ENCODE measurements at places on chromosomes 2 and 18.

GRCh38 chr2:35787302-35788031 lies 568.1 kb upstream of the CRIM1 start:
- DNase-seq: no peak

GRCh38 chr2:112018846-112019245 lies 36.2 kb upstream of the TMEM87B start:
- no peak for DNase-seq

DNA sequence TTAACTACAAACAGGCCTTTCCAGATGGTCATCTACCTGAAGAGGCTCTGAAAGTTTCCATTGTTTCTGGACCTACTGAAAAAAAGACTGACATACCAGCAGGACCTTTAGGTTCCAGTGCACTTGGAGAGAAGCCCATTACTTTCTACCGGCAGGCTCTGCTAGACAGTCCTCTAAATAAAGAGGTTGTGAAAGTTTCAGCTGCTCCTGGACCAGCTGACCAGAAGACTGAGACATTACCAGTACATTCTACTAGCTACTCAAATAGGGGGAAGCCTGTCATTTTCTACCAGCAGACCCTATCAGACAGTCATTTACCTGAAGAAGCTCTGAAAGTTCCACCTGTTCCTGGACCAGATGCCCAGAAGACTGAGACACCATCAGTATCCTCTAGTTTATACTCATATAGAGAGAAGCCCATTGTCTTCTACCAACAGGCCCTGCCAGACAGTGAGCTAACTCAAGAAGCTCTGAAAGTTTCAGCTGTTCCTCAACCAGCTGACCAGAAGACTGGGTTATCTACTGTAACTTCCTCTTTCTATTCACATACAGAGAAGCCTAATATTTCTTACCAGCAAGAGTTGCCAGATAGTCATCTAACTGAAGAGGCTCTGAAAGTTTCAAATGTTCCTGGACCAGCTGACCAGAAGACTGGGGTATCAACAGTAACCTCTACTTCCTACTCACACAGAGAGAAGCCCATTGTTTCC lies 65.8 kb downstream of the ALMS1 start:
- DNase-seq: no peak

- DNase-seq: no peak
Observed at GRCh38 chr2:21841341-21841740, 717.6 kb downstream of the TDRD15 start.

- peak; percentile 21 for DNase-seq
Observed at GRCh38 chr2:223055836-223056235, 3.8 kb downstream of the KCNE4 start.

DNA sequence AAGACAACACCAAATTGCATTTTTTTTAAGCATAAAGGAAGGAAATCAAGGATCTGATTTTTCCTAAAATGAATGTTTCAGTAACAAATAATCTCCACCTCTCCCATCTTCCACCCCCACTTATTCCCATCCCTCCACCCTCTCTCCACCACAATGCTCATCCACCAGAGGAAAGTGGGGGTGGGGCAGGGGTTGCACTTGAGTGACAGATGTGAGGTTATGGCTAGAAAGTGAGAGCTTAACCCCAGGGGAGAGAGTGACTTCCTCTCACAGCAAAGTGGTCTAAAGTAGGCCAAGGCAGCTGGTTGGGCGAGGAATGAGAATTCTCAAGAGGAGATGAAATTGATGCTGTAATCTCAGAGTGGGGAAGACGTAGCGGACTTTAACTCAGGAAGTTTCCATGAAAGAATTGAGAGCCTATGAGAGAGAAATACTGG lies 104.7 kb downstream of the HNRNPLL start:
- DNase-seq: no peak

DNA sequence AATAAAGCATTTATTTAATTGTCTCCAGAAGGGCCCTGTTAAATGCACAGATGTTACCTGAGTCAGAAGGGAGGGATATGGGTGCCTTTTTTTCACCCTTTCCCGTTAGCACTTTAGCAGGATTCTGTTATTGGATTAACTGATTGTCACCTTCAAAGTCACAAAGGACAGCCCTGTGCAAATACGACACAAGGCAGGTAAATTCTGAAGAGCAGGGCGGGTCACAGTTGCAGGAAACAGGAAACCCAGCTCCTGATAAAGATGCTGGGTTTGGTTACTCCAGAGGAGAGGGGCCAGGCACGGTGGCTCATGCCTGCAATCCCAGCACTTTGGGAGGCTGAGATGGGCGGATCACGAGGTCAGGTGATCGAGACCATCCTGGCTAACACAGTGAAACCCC lies 11.4 kb upstream of the PKDCC start:
- DNase-seq: no peak

DNA sequence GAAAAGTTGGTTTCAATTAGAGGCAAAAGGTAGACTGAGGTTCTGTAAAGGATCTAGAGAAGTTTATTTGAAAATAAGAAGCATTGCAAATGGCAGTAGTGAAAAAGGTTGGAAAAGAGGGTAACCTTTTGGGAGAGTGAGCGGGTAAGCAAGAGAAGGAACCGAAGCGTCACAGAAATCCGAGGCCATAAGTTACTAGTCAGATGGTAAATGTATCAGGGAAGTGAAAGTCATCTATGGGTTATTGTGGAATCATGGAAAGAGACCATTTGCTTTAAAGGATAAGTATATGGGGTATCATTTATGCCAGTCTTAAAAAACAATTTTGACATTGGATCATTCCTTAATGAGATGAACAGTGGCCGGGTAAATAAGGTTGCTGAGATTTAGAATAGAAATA lies 30.5 kb downstream of the EML4 start:
- DNase-seq: no peak

DNA sequence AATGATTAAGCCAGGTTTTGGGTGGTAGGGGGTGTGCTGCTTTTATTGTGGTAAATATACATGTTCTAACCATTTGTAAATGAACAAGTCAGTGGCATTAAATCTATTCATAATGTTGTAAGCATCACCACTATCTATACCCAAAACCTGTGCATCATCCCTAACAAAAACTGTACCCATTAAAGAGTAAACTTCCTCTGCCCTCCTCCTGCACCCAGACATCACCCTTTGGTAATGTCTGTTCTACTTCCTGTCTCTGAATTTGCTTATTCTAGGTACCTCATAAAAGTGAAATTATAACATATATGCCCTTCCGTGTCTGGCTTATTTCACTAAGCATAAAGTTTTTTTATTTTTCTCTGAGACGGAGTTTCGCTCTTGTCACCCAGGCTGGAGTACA lies 14.1 kb downstream of the RIF1 start:
- DNase-seq: no peak

- DNase-seq: no peak
Observed at GRCh38 chr2:149732730-149733290, 145.2 kb upstream of the MMADHC start.

DNA sequence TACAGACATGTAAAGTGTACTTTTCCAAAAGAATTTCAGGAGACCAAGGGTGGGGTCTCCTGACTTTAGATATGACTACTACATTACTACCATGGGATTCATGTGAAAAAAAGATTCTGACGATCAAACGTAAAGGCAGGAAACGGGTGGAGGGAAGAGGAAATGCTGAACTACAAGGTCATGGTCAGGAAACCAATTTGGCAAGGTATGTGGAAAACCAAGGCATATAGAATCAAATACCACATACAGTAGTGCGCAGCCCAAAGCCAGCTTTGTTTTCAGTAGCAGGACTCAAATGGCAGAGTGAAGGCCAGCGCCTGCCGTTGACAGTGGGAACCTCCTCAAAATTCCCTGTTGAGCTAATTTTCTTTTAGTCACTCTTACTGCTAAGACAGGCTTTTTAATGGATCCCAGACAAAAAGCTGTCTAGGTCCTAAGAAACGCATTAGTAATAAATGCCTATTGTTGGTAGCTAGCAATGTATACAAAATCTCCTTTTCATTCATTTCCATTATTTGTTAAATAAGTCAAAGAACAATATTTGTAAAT lies 57.6 kb upstream of the SERTAD2 start:
- DNase-seq: no peak

DNA sequence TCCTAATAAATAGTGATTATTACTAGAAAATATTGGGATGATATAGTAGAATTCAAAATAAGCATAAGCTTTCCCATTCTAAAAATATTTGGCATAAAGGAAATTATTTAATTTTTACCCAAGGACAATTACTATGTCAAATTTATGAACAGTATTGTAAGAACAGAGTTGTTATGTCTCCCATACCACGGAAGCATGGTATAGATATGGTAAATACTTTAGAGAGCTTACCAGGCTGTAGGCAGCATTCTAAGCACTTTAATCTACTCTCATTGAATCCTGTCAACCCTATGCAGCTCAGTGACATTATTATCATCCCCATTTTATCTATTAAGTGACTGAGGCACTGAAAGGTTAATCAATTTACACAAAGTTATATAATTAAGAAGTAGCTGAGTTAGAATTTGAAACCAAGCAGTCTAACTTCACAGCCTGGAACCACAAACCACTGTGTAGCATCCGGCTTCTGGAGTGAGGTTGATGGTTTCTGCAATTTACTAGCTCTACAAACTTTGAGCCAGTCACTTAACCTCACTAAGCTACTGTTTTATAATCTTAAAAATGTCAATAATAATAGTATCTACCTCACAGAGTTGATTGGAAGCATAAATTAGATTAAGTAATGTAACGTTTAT lies 323.7 kb downstream of the ARHGAP15 start:
- no peak for DNase-seq

GRCh38 chr18:63818212-63818611 lies 43.0 kb downstream of the SERPINB7 start:
- DNase-seq: no peak

GRCh38 chr18:2853926-2854664 lies 7.3 kb downstream of the EMILIN2 start:
- DNase-seq: no peak

- no peak for DNase-seq
Observed at GRCh38 chr2:31066551-31066950, 71.7 kb downstream of the GALNT14 start.

DNA sequence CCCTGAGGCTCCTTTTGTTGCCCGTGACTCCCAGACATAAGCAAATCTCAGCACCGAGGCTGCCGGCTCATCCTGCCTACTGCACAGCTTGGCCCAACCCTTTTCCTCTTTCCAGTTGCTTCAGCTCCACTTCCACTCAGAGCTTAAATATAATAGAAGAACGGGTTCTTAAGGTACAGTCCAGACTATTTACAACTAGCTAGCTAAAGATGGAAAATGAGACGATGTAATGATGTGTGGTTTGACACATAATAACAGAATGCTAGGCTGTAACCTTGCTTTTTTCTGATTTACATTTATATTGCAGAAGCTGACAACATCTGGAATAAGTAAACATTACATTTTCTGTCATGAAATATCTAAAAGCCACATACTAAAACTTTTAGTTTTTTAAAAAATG lies 26.9 kb upstream of the ATP9B start:
- no peak for DNase-seq

GRCh38 chr2:219551441-219552381 lies 7.9 kb downstream of the TMEM198 start:
- DNase-seq: no peak

GRCh38 chr18:51757255-51757924 lies 559.9 kb upstream of the MEX3C start:
- no peak for DNase-seq

DNA sequence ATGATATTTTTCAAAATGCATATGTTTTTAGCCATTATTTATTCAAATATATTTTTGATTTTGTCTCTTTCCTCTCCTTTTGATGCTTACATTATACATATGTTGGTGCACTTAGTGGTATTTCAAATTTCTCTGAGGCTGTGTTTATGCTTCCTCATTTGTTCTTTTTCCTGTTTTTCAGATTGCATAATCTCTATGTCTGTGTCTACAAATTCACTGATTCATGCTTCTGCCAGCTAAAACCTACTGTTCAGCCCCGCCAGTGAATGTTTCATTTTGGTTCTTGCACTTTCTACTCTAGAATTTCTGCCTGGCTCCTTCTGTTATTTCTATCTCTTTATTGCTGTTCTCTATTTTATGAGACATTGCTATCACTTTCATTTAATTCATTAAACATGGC lies 951.7 kb upstream of the CNTNAP5 start:
- no peak for DNase-seq

DNA sequence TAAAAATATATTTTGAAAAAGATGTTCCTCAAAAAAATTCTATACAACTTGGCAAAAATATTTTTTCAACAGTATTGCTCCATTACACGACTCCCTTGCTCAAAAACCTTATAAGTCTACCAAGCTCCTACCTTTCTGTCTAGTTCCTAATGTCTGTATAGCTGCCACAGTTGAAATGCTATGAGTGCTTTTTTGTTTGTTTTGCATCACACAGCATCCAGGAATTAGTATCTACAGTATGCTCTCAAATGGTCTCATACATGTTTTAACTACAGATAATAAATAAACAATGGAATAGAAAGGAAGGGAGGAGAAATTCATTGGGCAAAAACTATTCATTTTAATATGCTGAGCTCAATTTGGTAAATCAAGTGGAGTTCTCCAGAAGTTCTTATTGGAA lies 17.3 kb downstream of the ACADL start:
- no peak for DNase-seq

- no peak for DNase-seq
Observed at GRCh38 chr2:19749507-19749836, 152.3 kb downstream of the TTC32 start.

DNA sequence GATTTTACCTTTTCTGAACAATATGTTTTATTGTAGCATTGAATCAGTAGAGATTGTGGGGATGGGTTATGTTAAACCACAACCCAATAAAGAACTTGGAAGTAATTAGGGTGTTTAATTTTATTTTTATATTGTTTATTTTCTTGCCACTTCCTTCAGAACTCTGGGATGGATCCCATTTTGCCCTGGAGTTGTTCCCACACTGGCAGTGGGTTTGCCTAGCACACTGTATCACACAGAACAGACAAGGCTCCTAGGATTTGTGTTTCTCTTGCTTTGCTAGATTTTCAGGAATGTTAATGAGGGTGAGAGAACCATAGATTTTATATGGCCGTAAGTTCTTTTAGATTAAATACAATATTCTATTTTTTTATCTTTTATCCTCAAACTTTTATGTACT lies 59.0 kb downstream of the TANK start:
- DNase-seq: no peak

DNA sequence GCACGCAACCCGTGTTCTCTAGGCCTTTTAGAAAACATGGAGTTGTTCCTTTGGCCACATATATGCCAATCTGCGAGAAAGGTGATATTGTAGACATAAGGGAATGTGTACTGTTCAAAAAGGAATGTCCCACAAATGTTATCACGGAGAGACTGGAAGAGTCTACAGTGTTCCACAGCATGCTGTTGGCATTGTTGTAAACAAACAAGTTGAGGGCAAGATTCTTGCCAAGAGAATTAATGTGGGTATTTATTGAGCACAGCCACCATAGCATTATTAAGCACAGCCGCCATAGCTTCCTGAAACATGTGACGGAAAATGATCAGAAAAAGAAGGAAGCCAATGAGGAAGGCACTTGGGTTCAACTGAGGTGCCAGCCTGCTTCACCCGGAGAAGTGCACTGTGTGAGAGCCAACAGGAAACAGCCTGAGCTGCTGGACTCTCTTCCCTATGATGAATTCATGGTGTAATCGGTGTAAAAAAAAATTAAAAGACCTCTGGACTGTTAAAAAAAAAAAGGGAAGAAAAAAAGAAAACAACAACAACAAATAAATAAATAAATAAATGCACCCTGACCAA lies 29.0 kb upstream of the REL start:
- DNase-seq: no peak

GRCh38 chr2:168514692-168515091 lies 58.6 kb downstream of the CERS6 start:
- no peak for DNase-seq
